ENCODE measurements at places on chromosomes 13 and 19.

- DNase-seq, result no peak
These were observed 53.4 kb downstream of the SPATA13 start for GRCh38 chr13:24213932-24214331.

GRCh38 chr13:78736142-78736541 lies 77.2 kb upstream of the OBI1 start:
- no peak for DNase-seq

DNA sequence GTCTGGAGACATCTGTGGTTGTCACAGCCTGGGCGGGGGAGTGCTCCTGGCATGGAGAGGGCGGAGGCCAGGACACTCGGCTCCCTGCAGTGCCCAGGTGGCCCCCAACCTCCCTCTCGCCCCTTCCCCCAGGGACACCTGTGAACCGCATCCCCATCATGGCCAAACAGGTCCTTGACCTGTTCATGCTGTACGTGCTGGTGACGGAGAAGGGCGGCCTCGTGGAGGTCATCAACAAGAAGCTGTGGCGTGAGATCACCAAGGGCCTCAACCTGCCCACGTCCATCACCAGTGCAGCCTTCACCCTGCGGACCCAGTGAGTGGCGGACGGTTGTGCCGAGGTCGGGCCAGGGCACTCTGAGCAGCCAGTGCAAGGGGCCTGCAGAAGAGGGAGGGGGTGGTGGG lies 20.0 kb upstream of the WDR18 start:
- DNase-seq, result no peak

GRCh38 chr19:10390652-10391286 lies 10.4 kb upstream of the TYK2 start:
- no peak for DNase-seq

All from fibroblast of skin of left biceps (primary cell).